Karpas-422 (cell line): ENCODE measurements at places on chromosomes 6 and 20. TPM values are rescaled to one million over a fixed set of nuclear protein-coding genes. Genes with fewer than 3 reads are reported as not detected.
A peak's percentile ranks its signal among the peaks of the same experiment; 100 is the strongest.

GRCh38 chr6:83258517-83258916 lies 65.4 kb downstream of the RWDD2A start:
- DNase-seq = no peak

- no peak for DNase-seq
Observed at GRCh38 chr6:145323646-145324045, 411.7 kb downstream of the EPM2A start.

DNA sequence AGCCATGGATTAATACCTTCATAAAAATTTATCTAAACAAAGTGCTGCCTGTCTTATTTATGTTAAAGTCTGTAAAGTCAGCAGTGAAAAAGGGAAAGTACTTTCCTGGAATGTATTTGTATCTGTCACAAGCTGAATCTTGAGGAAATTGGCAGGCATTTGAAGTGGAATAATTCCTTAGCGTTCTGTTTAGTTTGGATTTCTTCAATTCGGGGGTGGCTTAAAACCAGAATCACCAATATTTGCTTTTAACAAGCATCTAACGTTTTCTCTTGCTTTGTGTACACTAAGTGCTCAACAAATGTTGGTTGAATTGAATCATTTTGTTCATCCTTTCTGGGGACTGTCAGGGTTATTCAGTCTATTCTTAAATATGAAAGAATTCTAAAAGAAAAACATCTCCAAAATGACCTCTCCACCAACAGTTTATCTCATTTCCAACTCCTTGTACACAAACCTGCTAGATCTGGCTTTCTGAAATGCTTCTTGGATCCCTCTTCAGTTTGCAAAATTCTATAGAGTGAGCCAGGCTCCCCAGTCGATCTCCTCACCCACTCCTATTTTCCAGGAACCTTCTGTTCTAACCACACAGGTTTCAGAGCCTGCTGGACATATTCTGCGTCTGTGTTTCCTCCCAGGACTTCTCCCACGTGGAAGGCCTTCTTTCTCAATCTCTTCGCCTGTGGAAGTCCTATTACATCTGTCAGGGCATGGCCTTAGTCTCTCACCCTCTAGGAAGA lies 2.0 kb upstream of the NPEPL1 start:
- no peak for DNase-seq

- DNase-seq = no peak
Observed at GRCh38 chr6:40411881-40412280, 175.3 kb downstream of the LRFN2 start.

GRCh38 chr6:2560917-2561698 lies 189.6 kb downstream of the MYLK4 start:
- no peak for DNase-seq

Gene FLRT3
- not detected in 2 replicates for total RNA-seq

DNA sequence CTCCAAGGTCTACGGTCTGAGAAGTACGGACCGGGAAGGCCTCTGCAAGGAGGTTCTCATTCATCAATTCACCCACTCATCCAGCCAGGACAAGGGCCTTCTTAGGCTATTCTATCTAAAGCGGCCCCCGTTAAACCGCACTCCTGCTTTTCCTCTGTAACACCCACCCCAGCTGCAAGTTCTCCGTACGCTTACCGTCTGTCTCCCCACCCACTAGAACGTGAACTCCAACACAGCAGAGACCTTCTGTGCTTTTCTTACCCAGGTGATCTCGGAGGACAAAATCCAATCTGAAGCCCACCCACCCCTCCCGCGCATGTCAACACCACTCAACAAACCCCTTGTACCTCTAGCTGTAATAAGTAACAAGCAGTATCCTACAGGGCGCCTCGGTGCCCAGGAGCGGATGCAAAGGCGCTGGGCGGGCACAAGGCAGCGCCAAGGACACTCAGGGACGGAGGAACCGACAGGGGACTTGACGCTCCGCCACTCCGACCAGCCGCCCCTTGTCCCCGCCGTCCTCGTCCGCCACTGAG lies 351 bp downstream of the AURKA start:
- peak; percentile 49 for DNase-seq

- no peak for DNase-seq
Observed at GRCh38 chr6:4635666-4636065, 140.5 kb upstream of the CDYL start.

- DNase-seq = no peak
Observed at GRCh38 chr6:42365021-42365420, 86.7 kb downstream of the TRERF1 start.

DNA sequence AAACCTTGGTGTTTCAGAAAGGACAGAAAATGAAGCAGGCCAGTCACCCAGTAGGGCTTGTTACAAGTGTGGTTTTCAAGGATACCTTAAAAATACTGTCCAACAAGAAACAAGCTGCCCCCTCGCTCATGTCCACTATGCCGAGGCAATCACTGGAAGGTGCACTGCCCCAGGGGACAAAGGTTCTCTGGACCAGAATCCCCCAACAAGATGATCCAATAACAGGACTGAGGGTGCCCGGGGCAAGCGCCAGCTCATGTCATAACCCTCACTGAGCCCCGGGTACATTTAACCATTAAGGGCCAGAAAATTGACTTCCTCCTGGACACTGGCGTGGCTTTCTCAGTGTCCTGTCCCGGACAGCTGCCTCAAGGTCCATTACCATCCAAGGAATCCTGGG lies 6.6 kb upstream of the NT5DC1 start:
- no peak for DNase-seq

DNA sequence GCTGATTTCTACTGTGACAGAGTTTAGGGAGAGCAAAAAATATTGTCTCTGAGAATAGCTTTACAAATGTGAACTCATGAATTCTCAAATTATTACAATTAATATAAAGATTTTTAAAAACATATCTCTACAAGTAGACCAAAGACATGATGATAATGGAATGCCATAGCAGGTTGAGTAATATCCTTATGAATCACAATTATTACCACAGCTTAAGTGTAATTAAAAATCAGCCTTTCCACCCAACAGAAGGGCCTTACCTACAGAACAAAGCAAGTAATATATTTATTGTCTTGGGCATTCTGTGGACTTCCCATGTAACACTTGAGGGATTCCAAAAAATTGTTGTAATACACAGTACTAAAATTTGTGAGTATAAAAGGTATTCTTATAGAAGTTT lies 1099.6 kb upstream of the GJE1 start:
- DNase-seq = no peak

- DNase-seq = no peak
Observed at GRCh38 chr6:5294392-5295211, 33.3 kb downstream of the FARS2 start.

Gene OR10C1
- total RNA-seq = not detected in 2 replicates

Gene LSM14B
- 16.1 and 32.3 TPM in 2 replicates for total RNA-seq

Gene RNF182
- not detected in 2 replicates for total RNA-seq

DNA sequence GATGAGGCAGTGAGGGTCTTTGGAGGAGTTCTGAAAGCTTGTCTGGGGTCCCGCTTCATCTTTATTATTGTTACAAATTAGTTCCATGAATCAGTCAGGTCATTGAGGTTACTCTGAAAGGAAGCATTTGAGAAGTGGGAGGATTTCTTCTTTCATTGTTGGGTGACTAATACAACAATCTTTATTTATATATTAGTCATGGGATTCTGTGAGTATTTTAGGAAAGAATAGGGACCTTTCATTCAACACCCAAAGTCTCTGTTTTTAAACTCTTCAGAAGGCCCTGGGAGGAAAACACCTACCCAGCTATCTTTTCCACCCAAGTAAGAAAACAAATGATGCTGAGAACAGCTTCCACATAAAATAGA lies 98.3 kb downstream of the SOD2 start:
- no peak for DNase-seq

Gene DBNDD2
- total RNA-seq = 0.22 TPM in 1 of 2 replicates, not detected in the other

GRCh38 chr6:168837254-168838036 lies 396.5 kb downstream of the SMOC2 start:
- no peak for DNase-seq

- no peak for DNase-seq
Observed at GRCh38 chr6:134164300-134164699, 111.9 kb upstream of the SLC2A12 start.

Gene WFDC5
- not detected in 2 replicates for total RNA-seq

Gene PNRC1
- 45.3 and 72.4 TPM in 2 replicates for total RNA-seq

DNA sequence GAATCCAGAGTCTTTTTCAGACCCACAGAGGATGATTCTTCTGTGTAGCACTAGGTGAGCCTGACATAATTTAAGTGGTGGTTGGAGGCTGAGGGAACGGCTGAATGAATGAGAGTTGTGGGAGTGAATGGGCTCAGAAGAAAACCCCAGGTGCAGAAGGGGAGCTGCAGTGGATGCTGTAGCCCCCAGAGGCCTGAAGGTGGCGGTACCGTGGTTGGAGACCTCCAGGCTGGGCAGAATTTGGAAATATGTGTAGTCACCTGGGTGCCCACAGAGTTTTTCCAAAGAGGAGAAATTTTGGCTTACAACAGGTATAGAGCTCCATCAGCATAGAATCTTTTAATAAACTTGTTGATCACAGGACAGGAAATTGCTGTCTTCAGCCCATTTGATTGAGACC lies 6.5 kb upstream of the RAET1G start:
- DNase-seq = peak; percentile 76

DNA sequence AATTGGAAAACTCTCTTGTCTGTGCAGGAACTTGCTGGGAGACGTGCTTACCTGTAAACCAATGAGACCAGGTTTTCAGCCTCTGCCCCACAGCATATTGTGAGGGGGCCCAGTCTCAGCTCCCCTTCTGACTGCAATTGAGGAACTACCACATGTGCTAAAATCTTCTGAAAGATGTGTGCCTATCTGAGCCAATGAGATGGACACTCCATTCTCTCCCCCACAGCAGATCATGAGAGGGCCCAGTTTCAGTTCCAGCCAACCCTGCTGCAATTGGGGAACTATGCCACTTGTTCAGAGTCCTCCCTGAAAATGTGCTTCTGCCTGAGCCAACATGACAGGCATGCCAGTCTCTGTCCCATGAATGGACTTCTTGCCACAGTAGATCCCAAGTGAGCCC lies 20.9 kb upstream of the PI3 start:
- peak; percentile 43 for DNase-seq

DNA sequence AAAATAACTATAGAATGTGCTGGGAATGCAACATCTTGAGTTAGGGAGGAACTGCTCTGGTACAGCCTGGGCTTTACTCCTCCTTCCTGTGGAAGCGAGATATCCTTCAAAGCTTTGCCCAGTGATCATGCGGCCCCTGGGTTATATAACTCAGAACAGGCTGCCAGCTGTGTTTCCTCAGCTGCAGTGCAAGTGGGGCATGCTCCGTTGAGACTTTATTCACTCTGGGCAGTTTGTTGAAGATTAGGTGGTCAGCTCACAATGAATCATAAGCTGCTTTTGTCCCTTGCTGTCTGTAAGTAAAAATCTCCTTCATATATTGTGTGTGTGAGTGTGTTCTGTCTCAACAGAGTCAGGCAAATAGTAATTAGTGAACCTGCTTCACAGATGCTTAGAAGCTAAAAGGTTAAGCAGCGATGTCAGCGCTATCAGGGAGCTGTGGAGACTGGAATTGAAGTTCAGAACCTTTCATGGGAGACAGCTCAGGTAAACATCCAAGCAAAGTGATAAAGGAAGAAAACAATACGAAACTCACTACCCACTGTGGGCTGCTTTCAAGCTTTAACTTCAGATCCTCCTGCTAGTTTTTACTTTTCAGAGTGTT lies 688.4 kb downstream of the HTR1B start:
- DNase-seq = no peak

Gene MYH7B
- 0.07 TPM in 1 of 2 replicates, not detected in the other for total RNA-seq

Gene ARMH2
- total RNA-seq = not detected in 2 replicates

Gene COL12A1
- total RNA-seq = not detected in 2 replicates

Gene C4B
- 1.9 and 6.6 TPM in 2 replicates for total RNA-seq

Gene UNC5CL
- total RNA-seq = 1.1 and 3.3 TPM in 2 replicates

GRCh38 chr6:43575105-43575771 lies 600 bp downstream of the XPO5 start:
- DNase-seq = peak; percentile 68

Gene SLC16A10
- total RNA-seq = 0.37 and 1.6 TPM in 2 replicates

Gene FAM210B
- not detected in 2 replicates for total RNA-seq

- no peak for DNase-seq
Observed at GRCh38 chr20:1130847-1131246, 12.4 kb downstream of the PSMF1 start.

- no peak for DNase-seq
Observed at GRCh38 chr6:170205534-170206316, 85.2 kb downstream of the DLL1 start.

GRCh38 chr20:34475979-34476736 lies 40.1 kb upstream of the DYNLRB1 start:
- DNase-seq = peak; percentile 82

DNA sequence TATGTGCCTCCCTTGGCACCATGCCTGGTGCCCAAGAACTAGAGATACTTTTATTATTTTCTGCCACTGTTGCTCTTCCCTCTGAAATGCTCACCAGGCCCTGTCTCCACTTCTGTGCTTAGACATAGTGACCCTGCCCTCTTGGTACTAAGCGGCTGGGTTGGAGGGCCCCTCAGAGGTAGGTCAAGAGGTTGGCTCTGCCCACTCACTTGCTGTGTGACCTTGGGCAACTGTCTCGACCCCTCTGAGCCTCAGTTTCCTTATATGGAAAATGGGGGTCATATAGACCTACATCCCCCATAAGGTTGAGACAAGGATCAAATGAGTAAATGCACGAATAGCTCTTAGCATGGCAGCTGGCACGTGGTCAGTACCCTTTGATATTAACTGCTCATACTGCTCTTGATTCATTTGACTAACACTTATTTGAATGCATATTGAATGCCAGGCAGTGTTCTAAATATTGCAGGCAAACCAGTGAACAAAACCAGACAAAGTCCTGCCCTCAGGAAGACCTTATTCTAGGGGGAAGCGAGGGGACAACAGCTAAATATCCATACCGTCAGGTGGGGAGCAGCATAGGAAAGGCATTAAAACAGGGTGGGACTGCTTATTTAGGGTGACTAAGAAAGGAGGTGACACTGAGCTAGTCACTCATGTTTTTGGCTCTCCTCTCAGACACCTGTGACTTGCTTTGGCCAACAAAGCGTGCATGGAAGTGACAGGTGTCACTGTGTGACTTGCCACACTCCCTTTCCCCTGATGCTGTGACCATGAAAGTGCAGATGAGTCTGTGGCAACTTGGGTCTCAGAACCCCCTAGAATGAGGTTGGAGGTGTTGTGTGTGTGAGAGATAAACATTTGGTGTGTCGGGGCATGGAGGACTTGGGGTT lies 14.3 kb upstream of the SPO11 start:
- DNase-seq = peak; percentile 77

DNA sequence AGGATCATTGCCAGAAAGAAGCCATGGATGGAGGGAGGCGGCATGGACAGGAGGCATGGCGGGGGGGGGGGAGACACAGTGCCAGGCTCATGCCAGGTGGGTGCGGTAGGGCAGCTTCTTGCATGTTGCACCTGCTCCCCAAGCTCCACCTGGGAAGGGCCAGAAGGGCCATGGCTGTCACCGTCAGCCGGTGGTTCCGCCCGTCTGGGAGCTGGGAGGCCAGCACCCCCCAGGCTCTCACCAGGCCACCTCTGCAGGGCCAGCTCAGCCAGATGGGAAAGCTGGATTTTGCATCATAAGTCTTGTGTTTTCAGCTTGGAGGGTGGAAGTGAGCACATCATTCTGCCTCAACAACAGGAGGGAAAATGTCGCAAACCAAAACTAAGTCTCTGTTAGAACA lies 404.7 kb downstream of the TAF4 start:
- no peak for DNase-seq

Gene PLCB1
- total RNA-seq = 0.82 and 1.3 TPM in 2 replicates

Gene HCK
- 16.9 and 22.5 TPM in 2 replicates for total RNA-seq

- no peak for DNase-seq
Observed at GRCh38 chr6:166078294-166078693, 89.4 kb downstream of the TBXT start.

- no peak for DNase-seq
Observed at GRCh38 chr6:169014211-169015197, 239.1 kb downstream of the THBS2 start.
